ENCODE measurements at places on chromosomes 6 and 20.

- H3K4me3 ChIP-seq, result no peak overlapping the region
- no peak for DNase-seq
- no peak overlapping the region for H3K27ac ChIP-seq
- H3K4me1 ChIP-seq, result no peaks in the 10 kb centered on the region
- no peaks in the 10 kb centered on the region for H3K27me3 ChIP-seq
Measured at GRCh38 chr6:135004399-135004798, 50.2 kb downstream of the HBS1L start.

- peaks cover 25% of the 10 kb centered on the region for H3K36me3 ChIP-seq
- H3K4me1 ChIP-seq, result peaks cover 23% of the 10 kb centered on the region
- no peak for DNase-seq
- H3K27ac ChIP-seq, result peak overlapping the region; percentile 72
- no peaks in the 10 kb centered on the region for H3K27me3 ChIP-seq
Measured at GRCh38 chr6:131628726-131629125, 684 bp upstream of the MED23 start.

GRCh38 chr6:129567374-129567773 is 142.6 kb downstream of the ARHGAP18 start:
- H3K27ac ChIP-seq, result no peak overlapping the region
- no peaks in the 10 kb centered on the region for H3K27me3 ChIP-seq
- H3K36me3 ChIP-seq, result no peaks in the 10 kb centered on the region
- H3K4me1 ChIP-seq, result no peaks in the 10 kb centered on the region

- no peaks in the 10 kb centered on the region for H3K36me3 ChIP-seq
- H3K27ac ChIP-seq, result no peak overlapping the region
- H3K27me3 ChIP-seq, result no peaks in the 10 kb centered on the region
- H3K4me1 ChIP-seq, result no peaks in the 10 kb centered on the region
- DNase-seq, result no peak
Measured at GRCh38 chr6:126107475-126108166, 121.3 kb downstream of the TRMT11 start.

DNA sequence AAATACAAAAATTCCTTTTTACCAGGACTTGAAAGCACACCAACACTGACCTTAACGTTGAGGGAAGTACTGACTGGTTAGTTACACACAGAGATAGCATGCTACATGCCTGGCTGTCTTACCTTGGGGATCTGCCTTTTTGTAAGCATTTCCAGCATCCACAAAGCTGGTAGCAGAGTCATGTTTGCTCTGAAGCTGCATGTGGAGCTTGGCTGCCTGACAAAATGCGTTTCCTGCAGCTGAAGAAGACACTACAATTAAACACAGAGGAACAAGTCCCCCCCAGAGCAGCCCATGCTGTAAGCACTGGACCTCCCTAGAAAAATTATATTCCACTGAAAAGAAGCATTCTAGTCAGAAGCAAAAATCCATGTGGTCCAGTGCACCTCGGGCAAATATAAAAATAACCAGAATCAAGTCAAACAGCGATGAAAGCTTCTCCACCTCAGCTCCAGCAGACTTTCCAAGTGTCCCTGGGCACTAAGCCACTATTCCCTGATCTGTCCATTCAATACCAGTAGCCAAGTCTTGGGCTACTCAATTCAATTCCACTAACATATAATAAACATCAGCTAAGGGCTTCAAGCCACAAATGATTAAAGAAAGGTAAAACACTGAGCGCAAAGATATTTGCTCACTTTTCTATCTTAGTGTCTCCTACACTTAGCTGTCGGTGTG is 24.2 kb downstream of the NAPB start:
- no peaks in the 10 kb centered on the region for H3K27me3 ChIP-seq
- DNase-seq, result no peak
- H3K36me3 ChIP-seq, result peaks cover 43% of the 10 kb centered on the region

DNA sequence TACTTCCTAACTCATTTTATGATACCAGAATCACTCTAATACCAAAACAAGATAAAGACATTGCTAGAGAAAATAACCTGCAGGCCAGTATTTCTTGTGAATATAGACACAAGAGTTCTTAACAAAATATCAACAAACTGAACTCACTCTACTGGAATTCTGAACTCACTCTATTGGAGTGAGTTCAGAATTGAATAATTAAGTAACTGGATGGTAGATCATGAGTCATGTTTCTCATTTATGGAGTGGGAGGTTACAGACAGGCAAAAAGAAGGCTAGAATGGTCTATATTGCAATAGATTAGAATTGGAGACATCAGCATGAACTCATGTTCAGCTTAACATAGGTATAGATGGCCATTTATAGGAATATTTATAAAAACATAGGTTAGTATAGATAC is 26.6 kb upstream of the C6orf58 start:
- H3K4me1 ChIP-seq, result no peaks in the 10 kb centered on the region
- no peaks in the 10 kb centered on the region for H3K27me3 ChIP-seq
- DNase-seq, result no peak
- H3K4me3 ChIP-seq, result no peak overlapping the region

- H3K4me1 ChIP-seq, result no peaks in the 10 kb centered on the region
- DNase-seq, result peak; percentile 25
- H3K36me3 ChIP-seq, result no peaks in the 10 kb centered on the region
- no peak overlapping the region for H3K27ac ChIP-seq
- peaks cover 43% of the 10 kb centered on the region for H3K27me3 ChIP-seq
Measured at GRCh38 chr20:63100174-63100925, 93.6 kb upstream of the BHLHE23 start.

DNA sequence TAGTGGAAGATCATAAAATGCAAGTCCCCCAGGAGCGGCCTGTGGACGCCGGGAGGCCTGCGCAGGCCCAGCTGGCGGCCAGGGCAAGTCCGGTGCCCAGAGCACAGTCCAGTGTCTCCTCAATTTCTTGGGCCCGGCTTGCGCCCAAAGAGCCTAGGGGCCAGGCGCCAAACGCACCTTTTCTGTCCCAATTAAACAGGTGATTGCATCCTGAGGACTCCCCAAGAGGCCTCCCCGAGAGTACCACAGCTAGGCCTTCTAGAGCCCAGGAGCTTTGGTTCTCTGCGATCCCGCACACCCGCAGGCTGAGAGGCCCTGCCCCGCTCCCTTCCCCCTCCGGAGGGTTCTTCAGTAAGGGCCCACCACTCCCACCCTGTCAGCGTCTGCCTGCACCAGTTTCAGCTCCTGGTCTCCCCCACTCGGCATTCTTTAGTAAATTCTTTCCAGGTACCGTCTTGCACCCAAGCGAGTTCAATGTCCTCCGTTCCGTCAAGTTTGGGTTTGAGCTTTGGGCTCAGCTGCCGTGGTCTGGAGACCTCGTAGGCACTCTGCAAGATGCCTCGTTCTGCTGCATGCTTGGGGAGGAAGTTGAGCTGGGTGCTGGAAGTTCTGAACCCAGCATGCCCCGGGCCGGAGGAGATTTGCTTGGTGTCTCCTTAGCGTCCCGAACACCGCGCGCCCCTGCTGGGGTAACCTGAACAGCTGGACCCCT is 3.9 kb upstream of the NKX2-2 start:
- H3K27me3 ChIP-seq, result peaks cover 100% of the 10 kb centered on the region
- no peak overlapping the region for H3K27ac ChIP-seq
- peaks cover 46% of the 10 kb centered on the region for H3K4me1 ChIP-seq
- no peak overlapping the region for H3K4me3 ChIP-seq
- DNase-seq, result peak; percentile 33

- no peak overlapping the region for H3K4me3 ChIP-seq
- H3K36me3 ChIP-seq, result no peaks in the 10 kb centered on the region
- DNase-seq, result no peak
- H3K27ac ChIP-seq, result no peak overlapping the region
- H3K27me3 ChIP-seq, result peaks cover 13% of the 10 kb centered on the region
- no peaks in the 10 kb centered on the region for H3K4me1 ChIP-seq
Measured at GRCh38 chr20:59231124-59231804, 67.6 kb downstream of the ZNF831 start.

DNA sequence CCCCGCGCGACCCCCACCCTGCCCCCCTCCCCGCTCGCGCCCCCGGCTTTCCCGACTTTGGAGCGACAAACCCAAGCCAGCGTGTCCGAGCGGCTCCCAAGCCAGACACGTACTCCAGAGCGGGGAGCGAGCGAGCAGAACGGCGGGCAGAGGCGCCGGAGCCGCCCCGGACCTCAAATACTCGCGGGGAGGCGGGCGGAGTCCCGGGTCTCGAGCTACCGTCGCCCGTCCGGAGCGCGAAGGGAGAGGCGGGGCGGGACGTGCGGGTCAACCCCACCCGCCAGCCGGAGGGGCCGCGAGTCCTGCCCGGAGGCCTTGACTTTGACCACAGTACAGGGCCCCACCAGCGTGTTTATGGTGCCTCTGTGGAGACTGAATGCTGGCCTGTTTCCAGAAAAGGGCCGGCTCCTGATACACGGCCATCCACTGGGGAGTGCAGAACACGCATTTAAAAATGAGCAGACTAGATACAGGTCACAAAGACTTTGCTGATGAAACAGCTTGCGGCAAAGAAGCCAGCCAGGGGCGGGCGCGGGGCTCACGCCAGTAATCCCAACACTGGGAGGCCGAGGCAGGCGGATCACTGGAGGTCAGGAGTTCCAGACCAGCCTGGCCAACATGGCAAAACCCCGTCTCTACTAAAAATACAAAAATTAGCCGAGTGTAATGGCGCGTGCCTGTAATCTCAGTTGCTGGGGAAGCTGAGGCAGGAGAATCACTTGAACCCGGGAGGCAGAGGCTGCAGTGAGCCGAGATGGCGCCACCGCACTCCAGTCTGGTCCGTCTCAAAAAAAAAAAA is at the start of gene SERPINB6:
Gene SERPINB6 (minus strand): TSS at position 148 of the 799 bp plus-strand sequence. CDS start 12,235 bp downstream, outside the sequence.
- H3K4me1 ChIP-seq, result peaks cover 33% of the 10 kb centered on the region
- peak within 1 kb of the TSS; percentile 74 for H3K4me3 ChIP-seq
- H3K27ac ChIP-seq, result peak within 1 kb of the TSS; percentile 98
- no peaks in the 10 kb centered on the region for H3K36me3 ChIP-seq
- H3K27me3 ChIP-seq, result no peaks in the 10 kb centered on the region

- H3K27ac ChIP-seq, result no peak overlapping the region
- no peaks in the 10 kb centered on the region for H3K36me3 ChIP-seq
- DNase-seq, result no peak
Measured at GRCh38 chr6:150250826-150251225, 108.0 kb downstream of the PPP1R14C start.

DNA sequence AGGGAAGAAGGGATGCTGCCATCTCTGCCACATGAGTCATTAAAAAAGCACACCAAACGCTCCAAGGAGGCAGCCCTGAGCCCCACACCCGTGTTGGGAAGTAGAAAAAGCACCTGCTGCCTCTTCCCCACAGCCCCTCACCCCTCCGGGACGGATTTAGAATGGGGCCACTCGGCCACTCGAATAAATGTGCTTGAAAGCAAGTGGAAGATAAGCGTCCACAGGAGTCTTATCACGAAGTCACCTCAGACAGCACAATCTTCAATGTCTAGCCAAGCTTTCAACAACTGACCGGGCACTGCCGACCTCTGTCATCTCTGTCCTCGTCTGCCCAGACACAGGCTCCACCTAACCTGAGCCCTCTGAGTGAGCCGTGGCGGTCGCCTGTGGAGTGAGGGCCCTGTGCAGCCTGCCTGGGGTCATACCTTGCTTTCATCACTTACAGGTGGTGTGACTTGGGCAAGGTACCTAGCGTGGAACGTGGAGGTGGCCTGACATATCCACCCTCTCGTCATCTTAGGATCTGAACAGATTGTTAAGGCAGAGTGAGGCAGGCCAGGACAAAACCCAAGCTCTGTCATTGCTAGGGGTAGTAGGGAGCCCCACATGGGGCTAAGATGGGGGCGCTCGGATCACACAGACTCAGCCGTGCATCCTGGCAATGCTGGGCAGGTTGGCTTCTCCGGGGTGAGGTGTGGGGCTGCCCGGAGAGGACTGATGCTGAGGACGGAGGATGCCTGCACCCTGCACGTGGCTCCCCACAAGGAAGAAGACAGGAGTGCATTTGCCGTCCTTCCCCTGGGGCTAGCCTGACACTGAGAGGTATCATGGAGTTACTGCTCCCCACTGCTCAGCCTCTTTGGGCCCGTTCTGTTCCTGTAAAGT is 34.8 kb downstream of the PSMG4 start:
- no peaks in the 10 kb centered on the region for H3K4me1 ChIP-seq
- H3K36me3 ChIP-seq, result peaks cover 6% of the 10 kb centered on the region
- no peak overlapping the region for H3K4me3 ChIP-seq
- no peak for DNase-seq

GRCh38 chr6:37713529-37714119 is 15.9 kb upstream of the MDGA1 start:
- H3K4me3 ChIP-seq, result no peak overlapping the region
- DNase-seq, result no peak
- H3K36me3 ChIP-seq, result no peaks in the 10 kb centered on the region
- H3K4me1 ChIP-seq, result no peaks in the 10 kb centered on the region

GRCh38 chr6:147949981-147950622 is 392.5 kb upstream of the SASH1 start:
- H3K27me3 ChIP-seq, result no peaks in the 10 kb centered on the region
- H3K36me3 ChIP-seq, result no peaks in the 10 kb centered on the region
- peak overlapping the region; percentile 48 for H3K27ac ChIP-seq
- H3K4me1 ChIP-seq, result peaks cover 16% of the 10 kb centered on the region

- no peaks in the 10 kb centered on the region for H3K27me3 ChIP-seq
- H3K4me1 ChIP-seq, result peaks cover 25% of the 10 kb centered on the region
- peak overlapping the region; percentile 99 for H3K27ac ChIP-seq
- H3K36me3 ChIP-seq, result no peaks in the 10 kb centered on the region
- DNase-seq, result peak; percentile 60
Measured at GRCh38 chr6:2990248-2990931, 9.3 kb upstream of the NQO2 start.

GRCh38 chr20:542777-543368 is 717 bp downstream of the CSNK2A1 start:
- H3K27ac ChIP-seq, result peak overlapping the region; percentile 80
- peaks cover 39% of the 10 kb centered on the region for H3K4me1 ChIP-seq
- H3K36me3 ChIP-seq, result no peaks in the 10 kb centered on the region
- peak; percentile 55 for DNase-seq

DNA sequence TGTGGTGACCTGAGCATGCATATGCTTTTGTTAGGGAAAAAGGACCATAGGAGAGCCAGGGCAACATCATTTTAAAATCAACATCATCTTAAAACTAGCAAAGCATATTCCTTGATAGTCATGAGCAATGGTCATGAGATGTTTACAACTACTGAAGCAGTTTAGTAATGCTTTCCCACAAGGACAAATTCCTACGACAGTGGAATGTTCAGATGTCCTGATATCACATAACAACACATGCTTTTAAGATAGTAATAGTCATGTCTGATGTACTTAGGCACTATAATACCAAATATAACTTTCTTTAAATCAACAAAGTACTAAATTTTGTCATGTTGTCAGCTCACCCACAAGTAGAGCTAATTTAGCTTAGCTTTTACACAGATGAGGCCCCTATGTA is 370.3 kb downstream of the HTR1B start:
- H3K27ac ChIP-seq, result no peak overlapping the region
- H3K27me3 ChIP-seq, result no peaks in the 10 kb centered on the region
- no peak for DNase-seq

- H3K36me3 ChIP-seq, result peaks cover 34% of the 10 kb centered on the region
- no peak overlapping the region for H3K4me3 ChIP-seq
Measured at GRCh38 chr6:28282926-28283325, 1.6 kb downstream of the PGBD1 start.

- H3K27me3 ChIP-seq, result peaks cover 20% of the 10 kb centered on the region
- DNase-seq, result no peak
- H3K36me3 ChIP-seq, result no peaks in the 10 kb centered on the region
Measured at GRCh38 chr20:63268671-63269439, 3.8 kb upstream of the ARFGAP1 start.

All from lower lobe of right lung (tissue), 2 donors.